Muscle of leg (tissue), 16 donors: ENCODE measurements at places on chromosomes 12 and 14.

- peak; percentile 87 for DNase-seq
Observed at GRCh38 chr14:105093038-105093430, 27.8 kb upstream of the GPR132 start.

- peak; percentile 37 for DNase-seq
Observed at GRCh38 chr14:34099635-34100034, 148.8 kb upstream of the EGLN3 start.

DNA sequence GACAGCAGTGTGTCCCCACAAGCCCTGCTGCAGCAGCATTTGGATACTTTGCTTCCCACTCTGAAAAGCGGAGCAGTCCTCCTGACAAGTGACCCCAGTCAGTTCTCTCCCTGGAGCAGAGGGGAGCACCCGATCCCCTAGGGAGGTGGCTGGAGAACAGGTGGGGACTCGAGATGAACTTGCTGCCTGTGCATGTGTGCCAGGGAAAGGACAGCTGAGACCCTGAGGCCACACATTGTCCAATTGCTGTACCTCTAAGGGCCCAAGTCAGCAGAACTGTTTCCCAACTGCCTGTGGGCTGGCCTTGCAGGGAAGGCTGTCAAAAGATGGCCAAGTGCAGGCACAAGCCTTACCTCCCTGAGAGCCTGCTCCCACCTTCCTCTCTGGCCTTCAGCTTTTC lies 55.1 kb downstream of the IFT43 start:
- DNase-seq = peak; percentile 48

DNA sequence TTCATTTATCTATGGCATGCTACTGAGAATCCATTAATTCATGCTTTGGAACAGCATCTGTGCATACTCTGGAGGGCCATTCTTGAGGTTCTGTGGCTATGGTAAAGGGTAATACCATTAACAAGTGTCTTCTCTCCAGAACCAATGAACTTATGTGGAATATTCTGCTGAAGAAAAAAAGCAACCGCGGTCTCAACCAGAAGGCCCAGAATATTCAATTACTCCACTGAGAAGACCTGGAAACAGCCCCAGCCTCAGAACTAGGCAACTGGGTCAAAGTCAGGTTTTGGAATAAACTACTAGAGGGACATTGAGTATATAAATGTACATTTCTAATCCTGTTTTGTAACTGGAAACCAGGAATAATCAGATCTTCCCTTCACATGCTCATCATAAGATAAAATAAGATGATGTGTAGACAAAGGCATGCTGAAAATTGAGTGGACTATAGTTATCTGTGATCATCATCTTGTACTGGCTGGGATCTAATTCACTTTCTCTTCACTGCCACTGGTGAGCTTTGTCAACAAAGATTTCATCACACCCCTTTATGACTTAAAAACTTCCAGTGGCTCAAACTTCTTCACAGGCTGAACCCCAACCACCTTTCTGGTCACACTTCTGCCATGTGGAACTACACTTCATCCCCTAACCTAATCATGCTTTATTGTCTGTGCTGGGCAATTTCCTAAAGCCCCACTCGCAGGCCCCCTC lies 6.0 kb downstream of the SPTB start:
- DNase-seq = no peak

- DNase-seq = no peak
Observed at GRCh38 chr12:75245108-75245507, 35.5 kb upstream of the KCNC2 start.

DNA sequence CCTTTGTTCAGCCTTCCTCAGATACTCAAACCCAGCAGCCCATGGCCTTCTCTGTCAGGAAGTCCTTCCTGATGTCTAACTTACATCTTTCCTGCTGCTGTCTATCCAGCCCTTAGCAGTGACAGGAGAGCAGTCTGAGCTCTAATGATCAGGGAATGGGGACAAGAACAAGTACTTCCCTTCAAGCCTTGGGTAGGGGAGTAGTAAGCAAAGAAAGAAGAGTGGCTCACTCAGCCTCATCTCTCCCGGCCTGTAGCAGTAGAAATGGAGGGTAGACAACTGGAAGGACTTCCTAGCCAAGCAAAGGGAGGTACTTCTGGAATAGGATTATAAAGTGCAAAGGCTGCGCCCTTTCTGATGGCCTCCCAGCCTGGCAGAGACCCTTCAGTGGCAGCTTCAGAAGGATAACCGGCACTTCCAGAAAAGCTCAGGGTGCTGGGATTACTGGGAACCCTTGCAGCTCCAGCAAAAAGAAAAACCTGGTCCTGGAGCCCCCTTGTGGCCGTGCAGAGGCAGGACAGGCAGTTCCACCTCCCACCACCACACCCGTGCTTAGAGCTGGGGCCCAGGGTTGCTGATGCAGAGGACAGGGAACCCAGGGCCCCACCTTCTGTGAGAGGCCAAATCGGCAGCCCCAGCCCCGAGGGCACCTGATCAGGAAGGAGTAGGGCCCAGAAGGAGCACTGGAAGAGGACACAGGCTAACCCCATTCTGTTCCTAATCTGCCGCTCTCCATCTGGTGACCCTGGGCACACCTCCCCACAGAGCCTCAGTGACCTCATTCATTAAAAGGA lies 12.4 kb upstream of the SMUG1 start:
- peak; percentile 85 for DNase-seq

DNA sequence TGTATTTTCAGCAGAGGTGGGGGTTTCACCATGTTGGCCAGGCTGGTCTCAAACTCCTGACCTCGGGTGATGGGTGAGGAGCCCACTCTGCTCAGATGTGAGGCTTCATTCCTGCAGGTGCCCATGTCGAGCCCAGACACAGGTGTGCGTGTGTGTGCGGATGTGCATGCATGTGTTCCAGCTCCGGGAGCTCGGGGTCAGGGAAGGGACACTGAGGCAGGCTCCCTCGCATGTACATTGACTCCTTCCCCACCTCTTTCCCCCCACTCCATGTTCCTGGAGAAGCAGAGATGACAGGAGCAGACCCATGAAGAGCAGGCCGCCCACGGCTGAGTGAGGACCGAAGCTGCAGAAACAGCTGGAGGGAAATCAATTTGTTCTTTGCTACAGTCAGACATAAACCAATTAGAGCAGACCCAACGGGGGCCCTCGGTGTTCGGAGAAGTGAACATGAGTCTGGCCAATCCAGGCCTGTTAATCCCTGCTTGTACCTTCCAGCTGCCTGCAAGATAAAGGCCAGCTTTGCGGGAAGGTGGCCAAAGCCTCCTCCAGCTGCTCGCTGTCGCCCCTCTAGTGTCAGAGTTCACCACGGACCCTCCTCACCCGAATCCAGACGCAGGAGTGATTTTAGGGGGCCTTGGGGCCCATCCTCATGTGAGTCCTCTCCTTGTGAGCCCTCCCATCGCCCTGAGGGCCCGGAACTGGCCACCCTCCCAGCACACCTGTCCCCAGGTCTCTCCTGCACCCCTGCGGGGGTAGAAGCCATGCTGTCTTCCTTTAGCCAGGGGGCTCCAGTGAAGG lies 321.0 kb upstream of the RTL1 start:
- peak; percentile 89 for DNase-seq

- no peak for DNase-seq
Observed at GRCh38 chr14:100734031-100734990, 7.6 kb downstream of the DLK1 start.

DNA sequence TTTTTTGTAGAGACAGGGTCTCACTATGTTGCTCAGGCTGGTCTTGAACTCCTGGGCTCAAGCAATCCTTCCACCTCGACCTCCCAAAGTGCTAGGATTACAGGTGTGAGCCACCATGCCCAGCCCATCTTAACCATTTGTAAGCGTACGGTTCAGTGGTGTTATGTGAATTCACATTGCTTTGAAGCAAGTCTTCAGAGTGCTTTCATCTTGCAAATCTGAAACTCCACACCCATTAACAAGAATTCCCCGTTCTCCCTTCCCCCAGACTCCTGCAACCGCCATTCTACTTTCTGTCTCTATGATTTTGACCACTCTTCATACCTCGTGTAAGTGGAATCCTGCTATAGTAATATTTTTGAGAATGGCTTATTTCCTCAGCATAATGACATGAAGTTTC lies 24.9 kb upstream of the BICDL1 start:
- DNase-seq = no peak

- DNase-seq = no peak
Observed at GRCh38 chr14:20757965-20758364, 10.2 kb upstream of the EDDM3B start.

DNA sequence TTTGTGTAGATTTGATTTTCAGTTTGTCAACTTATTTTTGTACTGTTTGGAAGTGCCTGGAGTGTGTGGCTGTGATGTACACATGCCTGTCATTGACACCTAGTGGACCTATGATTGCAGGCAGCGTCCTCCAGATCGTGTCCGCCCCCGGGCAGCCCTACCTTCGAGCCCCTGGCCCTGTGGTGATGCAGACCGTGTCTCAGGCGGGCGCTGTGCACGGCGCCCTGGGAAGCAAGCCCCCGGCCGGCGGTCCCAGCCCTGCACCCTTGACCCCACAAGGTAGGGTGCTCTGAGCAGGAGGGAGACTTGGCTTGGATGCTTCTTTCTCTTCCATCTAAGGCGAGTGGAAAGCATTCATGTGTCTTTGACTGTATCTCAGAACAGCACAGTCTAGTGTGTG lies 75.8 kb downstream of the EP400 start:
- DNase-seq = no peak

GRCh38 chr12:52838609-52839435 lies 4.7 kb upstream of the KRT79 start:
- DNase-seq = no peak

GRCh38 chr14:101039031-101039754 lies 135.7 kb upstream of the RTL1 start:
- DNase-seq = no peak

- DNase-seq = peak; percentile 68
Observed at GRCh38 chr12:124804011-124804621, 59.5 kb downstream of the SCARB1 start.

GRCh38 chr12:120013659-120014380 lies 24.8 kb downstream of the BICDL1 start:
- no peak for DNase-seq

DNA sequence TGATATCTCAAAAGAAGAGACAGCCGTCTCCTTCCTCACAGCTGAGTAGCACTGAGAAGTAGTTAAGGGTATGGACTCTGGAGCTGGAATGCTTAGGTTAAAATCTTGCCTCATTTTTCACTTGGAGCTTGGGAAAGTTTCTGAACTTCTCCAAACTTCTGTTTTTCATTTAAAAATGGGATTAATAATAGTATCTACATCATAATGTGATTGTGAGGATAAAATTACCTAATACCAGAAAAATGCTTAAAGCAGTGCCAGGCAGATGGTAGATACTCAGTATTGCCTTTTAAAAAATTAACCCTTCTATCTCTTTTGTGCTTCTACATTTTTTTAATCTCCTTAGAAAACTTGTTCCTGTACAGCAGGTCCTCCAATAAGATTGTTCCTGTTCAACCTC lies 63.1 kb downstream of the A2M start:
- peak; percentile 73 for DNase-seq

DNA sequence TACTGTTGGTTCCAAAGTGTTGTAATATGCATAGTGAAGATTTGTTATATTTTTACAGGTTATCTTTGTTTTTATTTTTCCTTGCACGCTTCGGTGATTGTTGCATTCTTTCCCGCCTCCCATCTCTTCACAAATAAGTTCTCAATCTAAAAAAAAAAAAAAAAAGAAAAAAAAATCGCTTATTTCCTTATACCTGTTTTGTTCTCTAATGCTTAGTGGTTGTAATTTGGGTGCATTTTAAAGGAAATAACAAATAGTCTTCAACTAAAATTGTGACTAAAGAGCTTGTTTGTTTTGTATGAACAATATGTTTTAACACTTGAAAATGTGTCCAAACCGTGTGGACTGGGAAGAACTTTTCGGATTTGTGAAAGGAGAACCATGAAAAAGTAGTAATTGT lies 1.5 kb downstream of the CAND1 start:
- no peak for DNase-seq

- DNase-seq = no peak
Observed at GRCh38 chr12:56288705-56289387, 11.3 kb downstream of the CS start.

GRCh38 chr12:68393417-68393816 lies 61.3 kb upstream of the MDM1 start:
- DNase-seq = no peak

- DNase-seq = no peak
Observed at GRCh38 chr12:39375206-39375808, 67.6 kb downstream of the KIF21A start.

GRCh38 chr12:103627189-103627855 lies 40.2 kb downstream of the STAB2 start:
- no peak for DNase-seq

- DNase-seq = no peak
Observed at GRCh38 chr14:56219666-56220413, 101.6 kb downstream of the PELI2 start.

GRCh38 chr14:98966016-98966415 lies 306.0 kb downstream of the BCL11B start:
- DNase-seq = no peak
